SW480 (cell line): ENCODE measurements at places on chromosomes 2 and 18.

DNA sequence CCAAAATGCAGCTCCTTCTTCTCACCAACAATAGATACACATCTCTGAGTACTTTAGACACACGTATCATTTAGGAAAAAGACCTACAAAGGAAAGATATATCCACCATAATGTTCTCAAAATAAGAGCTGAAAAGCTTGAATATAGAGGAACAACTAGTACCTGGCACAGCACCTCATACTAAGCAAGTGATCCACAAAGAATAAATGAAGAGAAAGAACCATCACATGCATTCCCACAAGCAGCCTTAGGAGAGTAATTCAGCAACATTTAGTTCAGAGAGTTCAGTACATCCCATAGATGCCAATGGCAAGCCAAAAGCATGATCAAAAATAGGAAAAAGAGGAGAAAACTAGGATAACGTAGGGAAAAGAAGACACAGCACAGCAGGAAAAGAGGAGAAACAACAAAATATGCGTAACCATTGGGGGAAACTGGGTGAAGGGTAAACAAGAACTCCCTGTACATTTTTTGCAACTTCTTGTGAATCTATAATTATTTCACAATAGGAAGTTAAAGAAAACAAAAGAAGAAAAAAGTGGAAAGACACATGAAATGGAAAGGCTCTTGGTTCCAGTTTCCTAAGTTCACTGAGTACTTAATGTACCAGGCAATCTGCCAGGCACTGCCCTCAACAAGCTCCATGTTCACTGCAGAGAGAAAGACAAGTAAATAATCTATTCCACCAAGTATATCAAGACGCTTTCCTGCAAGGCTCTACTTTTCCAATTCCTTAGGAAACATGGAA is 22.3 kb downstream of the CLASP1 start:
- DNase-seq: no peak

DNA sequence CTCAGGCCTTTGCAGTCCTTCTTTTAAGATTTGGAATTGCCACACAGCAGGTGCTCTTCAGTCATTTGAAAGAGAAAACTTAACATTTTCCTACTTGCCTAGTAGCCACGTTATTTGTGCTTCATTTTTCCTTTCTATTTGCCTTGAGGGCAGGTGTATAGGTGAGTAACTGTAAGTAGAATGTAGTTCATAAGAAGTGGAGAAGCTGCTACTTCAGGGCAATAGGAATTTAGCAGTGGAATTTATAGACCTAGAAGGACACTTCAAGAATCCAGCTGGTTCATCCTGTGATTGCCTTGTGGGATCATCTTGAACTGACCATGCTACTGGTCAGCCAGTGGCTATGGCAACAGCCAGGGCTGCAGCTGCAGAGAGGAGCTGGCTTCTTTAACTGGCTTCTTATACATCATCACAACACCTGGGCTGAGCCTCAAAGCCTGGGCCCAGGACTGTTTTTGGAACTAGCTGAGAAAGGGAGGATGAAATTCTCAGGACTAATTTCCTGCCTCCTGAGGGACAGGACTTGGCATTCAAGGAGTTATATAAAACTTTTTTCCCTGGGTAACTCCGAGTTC is 5.1 kb upstream of the LANCL1 start:
- no peak for DNase-seq

- no peak for DNase-seq
Measured at GRCh38 chr2:6562771-6563170, 302.9 kb downstream of the CMPK2 start.

GRCh38 chr2:10770956-10771750 is 41.4 kb downstream of the PDIA6 start:
- no peak for DNase-seq

- DNase-seq: peak; percentile 91
Measured at GRCh38 chr18:3448838-3449511, 997 bp upstream of the TGIF1 start.

DNA sequence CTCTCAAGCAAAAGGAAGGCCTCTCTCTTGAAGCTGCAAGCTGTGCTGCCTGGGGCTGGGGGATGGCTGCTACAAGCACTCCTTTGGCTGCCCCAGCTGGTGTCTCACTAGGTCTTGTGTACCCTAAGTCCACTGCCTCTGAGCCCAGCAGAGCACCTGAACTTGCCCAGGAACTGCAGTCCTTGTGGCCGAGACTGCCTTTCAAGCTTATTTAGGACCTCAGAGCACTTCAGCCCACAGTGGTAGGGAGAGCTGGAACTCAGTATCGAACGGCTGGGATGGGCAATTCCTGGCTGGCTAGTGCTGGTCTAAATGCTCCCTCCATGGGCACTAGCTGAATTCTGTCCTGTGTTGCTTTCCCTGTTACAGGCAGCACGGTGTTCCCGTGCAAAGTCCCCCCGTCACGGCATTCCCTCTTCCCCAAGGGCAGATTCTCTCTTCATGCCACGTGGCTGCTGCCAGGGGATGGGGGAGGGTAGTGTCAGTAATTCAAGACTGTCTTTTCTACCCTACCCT is 25.9 kb downstream of the STPG4 start:
- DNase-seq: no peak

- no peak for DNase-seq
Measured at GRCh38 chr2:104836265-104836664, 17.6 kb upstream of the POU3F3 start.

DNA sequence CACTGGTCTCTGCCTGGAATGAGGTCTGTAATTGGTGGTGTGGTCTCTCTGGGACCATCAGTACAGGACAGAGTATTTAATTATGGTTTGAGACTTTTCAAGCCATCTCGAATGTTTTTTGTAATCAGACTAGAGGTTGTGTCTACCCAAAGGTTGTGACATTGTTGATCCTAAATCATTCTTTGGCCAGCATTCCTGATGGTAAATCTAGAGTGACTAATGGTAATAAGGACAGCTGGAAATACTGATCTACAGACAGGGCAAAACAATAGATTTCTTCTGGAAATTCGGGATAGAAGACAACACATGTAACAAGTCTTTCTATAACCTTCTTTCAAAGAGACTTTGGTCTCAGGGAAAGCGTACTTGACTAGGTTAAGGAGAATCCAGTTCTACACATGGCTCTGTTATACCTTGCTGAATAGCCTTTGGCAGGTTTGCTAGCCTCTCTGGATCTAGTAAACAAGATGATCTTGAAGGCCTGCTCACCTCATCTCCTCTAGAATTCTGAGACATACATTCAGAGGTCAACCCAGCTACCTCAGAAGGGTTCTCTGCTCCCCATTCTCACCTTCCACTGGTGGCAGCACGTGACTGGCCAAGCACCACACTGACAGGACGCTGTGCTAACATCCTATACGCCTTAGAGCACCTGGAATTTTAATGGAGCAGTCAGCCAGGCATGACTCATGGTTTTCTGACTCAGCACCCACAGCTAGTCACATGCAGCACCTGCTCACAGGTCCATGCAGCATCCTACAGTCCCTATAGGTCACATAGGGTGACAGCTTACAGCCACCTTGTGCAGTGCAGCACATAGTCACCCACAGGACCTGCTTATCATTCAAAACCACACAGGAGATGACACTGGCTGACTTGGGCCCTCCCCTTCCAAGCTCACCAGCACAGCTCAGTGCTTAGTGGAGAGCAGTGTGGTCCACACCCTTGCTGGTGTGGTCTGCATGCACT is 12.2 kb downstream of the PLB1 start:
- peak; percentile 100 for DNase-seq

- peak; percentile 73 for DNase-seq
Measured at GRCh38 chr2:131154071-131154531, 49.0 kb downstream of the PLEKHB2 start.

DNA sequence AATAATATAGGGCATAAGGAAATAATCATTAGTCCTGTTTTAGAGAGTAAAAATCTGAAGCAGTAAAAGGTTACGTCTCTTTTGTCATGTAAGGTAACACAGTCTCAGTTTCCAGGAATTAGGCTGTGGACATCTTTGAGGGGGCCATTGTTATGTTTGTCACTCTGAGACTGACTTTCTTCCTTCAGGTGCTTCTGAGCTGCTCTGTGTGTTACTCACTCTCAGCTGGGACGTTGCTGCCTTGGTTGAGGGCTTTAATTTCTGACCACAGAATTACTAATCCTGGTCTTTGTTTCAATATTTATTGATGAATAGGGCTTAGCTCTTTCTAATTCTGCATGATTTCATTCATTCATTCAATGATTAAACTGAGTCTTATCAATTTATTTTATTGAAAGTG is 55.9 kb upstream of the SLC38A11 start:
- DNase-seq: no peak

- no peak for DNase-seq
Measured at GRCh38 chr2:197147942-197148341, 162.6 kb downstream of the ANKRD44 start.

DNA sequence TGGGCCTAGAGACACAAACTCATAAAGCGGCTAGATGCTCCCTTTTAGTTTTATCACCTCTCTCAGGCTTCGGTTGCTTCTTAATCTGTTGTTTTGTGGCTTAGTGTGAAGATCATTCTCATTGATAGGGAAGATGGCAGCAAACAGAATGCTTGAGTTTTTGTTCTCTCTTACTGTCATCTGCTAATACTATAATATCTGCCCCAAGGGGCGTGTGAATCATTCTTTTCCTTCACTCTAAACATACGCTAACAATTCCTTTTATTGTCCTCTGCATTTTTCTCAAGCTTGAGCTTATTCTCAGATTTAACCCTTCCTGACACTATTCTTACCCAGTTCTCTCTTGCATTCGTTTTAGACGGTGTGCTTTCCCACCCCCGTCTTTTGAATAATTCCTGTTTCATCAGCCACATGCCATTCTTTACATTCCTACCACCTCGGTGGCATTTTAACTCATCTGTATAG is 323.9 kb upstream of the NRP2 start:
- no peak for DNase-seq

DNA sequence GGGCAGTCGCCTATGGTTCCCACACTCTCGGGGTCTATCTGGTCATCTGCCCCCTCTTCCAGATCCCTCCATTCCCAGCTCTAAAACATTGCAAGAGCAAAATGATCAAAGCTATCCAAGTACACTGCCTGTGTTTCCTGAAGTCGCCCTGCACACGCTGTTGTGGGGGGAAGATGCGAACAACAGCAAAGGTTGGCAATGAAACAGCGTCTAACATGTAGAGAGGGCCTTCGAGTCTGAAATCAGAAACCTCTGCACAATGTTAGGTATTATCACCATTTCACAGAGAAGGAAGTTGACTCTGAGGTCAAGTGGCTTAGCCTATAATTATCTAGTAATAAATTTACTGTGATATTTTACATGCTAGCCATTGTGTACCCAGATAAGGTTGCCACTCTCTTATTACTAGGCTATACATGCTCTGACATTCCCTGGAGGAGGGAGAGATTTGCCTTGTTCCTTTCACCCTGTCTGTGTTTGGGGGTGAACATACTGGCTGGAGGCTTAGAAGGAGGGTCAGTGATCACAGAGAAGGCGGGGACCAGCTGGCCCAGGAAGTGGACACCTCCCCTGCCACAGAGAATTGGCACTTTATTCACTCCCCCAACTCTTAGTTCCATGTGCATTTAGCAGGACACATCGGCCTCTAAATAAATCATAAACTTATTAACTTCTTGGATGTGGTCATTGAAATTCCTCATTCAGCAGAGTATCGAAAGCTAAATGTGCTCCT is 36.8 kb downstream of the KCTD1 start:
- no peak for DNase-seq

DNA sequence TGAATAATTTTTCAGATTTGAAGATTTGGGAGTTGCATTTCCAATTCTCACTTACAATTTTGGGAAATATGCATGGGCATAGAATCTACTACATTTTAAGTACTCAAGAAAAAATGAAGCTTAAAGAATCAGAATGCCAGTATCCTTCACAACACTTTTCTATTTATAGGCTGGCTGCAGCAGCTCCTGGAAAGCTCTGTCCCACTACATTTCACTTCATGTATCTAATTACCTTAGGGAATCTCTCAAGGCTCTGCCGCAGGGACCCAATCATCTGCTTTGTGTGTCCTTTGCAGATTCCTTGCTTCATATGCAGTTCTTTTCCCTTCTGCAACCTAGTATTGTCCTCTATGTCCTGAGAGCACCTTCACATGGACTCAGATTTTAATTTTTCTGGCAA is 102.9 kb downstream of the NUP35 start:
- DNase-seq: no peak

GRCh38 chr2:197149546-197149945 is 161.0 kb downstream of the ANKRD44 start:
- DNase-seq: no peak

DNA sequence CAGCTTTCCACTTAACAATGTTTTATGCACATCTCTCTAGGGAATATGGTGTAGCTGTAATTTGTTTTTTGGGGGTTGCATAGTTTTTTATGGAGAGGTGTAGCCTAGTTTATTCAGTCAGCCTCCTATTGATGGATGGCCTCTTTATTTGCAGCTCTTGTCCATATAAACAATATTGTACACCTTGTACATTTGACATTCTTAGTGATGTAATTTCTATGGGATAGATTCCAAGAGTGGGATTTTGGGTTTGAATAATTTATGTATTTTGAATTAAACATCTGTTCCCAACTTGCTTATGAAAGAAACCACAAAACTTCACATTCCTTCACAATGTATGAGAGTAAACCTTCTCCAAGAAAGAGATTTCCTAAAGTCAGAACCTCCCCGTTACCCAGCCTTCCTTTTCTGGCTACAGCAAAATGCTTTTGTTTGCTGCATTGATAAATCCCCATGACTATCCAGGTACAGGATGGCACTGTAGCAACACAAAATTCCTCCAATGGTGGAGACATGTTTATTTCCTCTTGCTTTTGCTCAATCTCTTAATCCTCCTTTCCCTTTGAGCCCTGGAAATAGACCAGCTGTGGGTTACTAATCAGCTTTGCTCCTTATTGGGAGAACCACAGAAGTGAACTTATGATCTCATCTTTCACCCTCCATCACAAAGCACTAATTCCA is 58.4 kb upstream of the GALR1 start:
- DNase-seq: no peak

GRCh38 chr2:144131042-144131441 is 388.9 kb downstream of the ZEB2 start:
- no peak for DNase-seq

GRCh38 chr2:44838116-44838790 is 103.2 kb upstream of the SIX3 start:
- no peak for DNase-seq

GRCh38 chr2:76391678-76392077 is 681.0 kb upstream of the GCFC2 start:
- DNase-seq: peak; percentile 25

GRCh38 chr2:222456479-222457077 is 32.2 kb downstream of the SGPP2 start:
- no peak for DNase-seq

DNA sequence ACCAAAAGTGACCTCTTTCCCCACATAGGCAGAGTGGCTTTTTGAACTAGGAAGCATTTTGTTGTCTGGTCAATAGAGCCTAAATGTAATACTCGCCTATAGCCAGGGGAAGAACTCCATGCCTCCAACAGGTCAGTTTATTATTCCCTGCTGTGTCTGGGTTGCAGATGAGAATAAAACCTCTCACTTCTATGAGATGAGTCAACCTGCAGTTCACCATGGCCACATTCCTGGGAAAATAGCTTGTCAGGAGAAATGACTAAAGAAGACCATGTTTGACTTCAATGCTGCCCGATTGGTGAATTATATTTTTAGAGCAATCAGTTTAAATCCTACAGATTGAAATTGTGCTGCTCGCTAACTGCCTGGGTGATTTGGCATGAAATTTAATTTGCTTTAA is 46.7 kb upstream of the LRRTM1 start:
- no peak for DNase-seq
